Psoas muscle (tissue), 8 donors: ENCODE measurements at places on chromosomes 3 and 15. TPM values are rescaled to one million over a fixed set of nuclear protein-coding genes. Genes with fewer than 3 reads are reported as not detected.

GRCh38 chr3:1381647-1382036 lies 288.8 kb downstream of the CNTN6 start:
- no peaks in the 10 kb centered on the region for H3K27me3 ChIP-seq
- H3K4me3 ChIP-seq: no peak overlapping the region
- DNase-seq: no peak
- H3K36me3 ChIP-seq: no peaks in the 10 kb centered on the region
- no peak overlapping the region for H3K27ac ChIP-seq
- no peaks in the 10 kb centered on the region for H3K4me1 ChIP-seq

DNA sequence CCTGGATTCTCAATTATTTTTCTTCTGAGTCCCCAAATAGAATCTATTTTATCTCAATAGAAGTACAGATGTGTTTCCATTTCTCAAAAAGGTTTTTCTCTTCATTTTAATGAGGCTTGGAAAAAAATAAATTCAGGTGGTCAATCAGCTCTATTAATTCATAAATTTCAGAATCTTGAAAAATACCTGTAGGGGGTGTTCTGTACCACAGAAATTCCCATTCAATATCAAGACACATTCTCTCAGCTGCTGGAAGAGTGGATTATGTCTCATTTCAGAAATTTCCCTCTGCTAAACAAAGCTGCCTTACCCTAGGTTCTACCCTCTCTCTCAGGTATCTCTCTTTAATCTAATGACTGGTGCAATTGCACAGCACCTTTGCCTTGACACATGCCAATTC lies 1121.2 kb downstream of the SI start:
- H3K4me3 ChIP-seq: no peak overlapping the region
- H3K4me1 ChIP-seq: no peaks in the 10 kb centered on the region
- H3K27ac ChIP-seq: no peak overlapping the region
- no peaks in the 10 kb centered on the region for H3K36me3 ChIP-seq

- H3K27me3 ChIP-seq: no peaks in the 10 kb centered on the region
- H3K4me3 ChIP-seq: no peak overlapping the region
- DNase-seq: peak; percentile 36
- no peak overlapping the region for H3K27ac ChIP-seq
Measured at GRCh38 chr3:52350981-52351761, 35.1 kb downstream of the DNAH1 start.

DNA sequence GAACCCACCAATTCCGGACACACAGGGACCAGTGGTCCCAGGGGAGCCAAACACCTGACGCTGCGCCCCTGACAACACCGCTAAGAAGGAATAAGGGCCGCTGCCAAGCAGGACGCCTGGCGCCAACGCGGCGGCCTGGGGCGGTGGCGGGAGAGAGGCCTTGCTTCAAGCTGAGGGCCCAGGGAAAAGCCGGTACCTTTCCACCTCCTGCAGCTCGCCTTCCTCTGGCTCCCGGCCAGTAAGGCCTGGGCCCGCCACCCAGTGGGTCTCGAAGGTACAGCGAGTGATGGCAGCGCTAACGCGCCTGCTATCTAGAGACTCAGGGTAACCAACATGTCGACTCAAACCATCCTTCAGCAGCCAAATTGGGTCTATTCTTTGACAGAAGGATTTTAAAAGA lies 1074.1 kb downstream of the SI start:
- H3K27me3 ChIP-seq: no peaks in the 10 kb centered on the region
- H3K4me3 ChIP-seq: no peak overlapping the region
- H3K36me3 ChIP-seq: no peaks in the 10 kb centered on the region
- no peaks in the 10 kb centered on the region for H3K4me1 ChIP-seq
- no peak overlapping the region for H3K27ac ChIP-seq

GRCh38 chr15:100001405-100001804 lies 268.2 kb upstream of the LYSMD4 start:
- no peak overlapping the region for H3K4me3 ChIP-seq
- H3K36me3 ChIP-seq: no peaks in the 10 kb centered on the region
- H3K27me3 ChIP-seq: no peaks in the 10 kb centered on the region

ONECUT1 gene
- total RNA-seq: not detected
